Head of caudate nucleus (tissue), 42 donors: ENCODE measurements at places on chromosomes 3 and 15.

DNA sequence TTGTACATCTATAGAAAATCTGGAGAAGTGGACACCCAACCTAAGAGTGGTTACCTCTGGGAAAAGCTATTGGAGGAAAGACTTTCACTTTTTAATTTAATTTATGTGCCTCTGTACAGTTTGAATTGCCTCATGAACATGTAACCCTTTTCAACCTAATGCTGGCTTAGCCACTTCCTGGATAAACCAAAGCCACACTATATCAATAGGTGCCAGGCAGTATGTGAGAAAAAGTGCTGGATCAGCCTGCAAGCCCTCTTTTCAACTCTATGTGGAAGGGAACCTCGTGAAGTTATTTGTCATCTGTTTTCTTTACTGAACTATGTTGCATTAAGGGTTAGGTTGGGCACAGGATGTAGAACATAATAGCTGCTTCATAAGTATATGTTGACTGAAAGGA, 9.3 kb upstream of the TOPAZ1 start:
- DNase-seq = no peak

- no peak for DNase-seq
Measured at GRCh38 chr15:100688549-100689120, 86.2 kb downstream of the ASB7 start.

- DNase-seq = no peak
Measured at GRCh38 chr15:37789397-37789786, 145.0 kb upstream of the TMCO5A start.

DNA sequence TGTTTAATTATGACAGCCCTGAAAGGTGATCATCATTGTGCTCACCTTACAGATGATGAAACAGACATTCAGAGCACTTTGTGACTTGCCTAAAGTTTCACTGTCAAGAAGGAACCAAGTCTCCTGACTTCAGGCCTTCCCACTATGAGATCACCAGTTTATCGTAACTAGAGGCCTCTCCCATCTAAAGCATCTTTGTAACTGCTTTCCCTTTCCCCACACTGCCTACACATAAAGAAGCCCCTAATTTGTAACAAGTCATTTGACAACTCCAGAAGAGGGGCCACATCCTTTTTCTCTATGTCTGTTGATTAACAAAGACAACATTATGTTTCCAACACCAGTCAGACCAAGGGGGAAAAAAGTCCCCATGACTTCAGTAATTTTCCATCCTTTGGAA, 1.1 kb downstream of the KLHL6 start:
- DNase-seq = no peak

GRCh38 chr3:159907828-159908227, 80.8 kb upstream of the IL12A start:
- DNase-seq = no peak

GRCh38 chr15:67125589-67126502, 60.4 kb downstream of the SMAD3 start:
- DNase-seq = no peak

GRCh38 chr15:85689729-85690128, 105.0 kb downstream of the KLHL25 start:
- peak; percentile 63 for DNase-seq

- DNase-seq = no peak
Measured at GRCh38 chr15:77022646-77023575, 28.0 kb downstream of the PSTPIP1 start.

DNA sequence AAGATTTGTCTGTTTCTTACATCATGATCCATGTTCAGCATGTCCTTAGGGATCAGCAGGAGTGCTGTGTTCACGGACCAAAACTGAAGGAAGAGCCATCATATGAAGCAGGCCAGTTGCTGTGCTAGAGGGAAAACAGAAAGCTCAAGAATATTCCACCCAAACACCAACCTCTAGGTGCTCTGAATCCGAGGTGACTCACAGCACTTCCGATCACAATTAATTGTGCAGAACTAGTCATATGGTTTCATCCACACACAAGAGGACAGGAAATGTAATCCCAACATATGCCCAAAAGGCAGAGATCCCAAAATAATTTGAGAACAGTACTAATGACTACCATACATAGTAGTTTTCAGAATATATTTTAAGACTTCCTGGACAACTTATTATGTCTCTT, 257.9 kb upstream of the KCNH8 start:
- DNase-seq = no peak

DNA sequence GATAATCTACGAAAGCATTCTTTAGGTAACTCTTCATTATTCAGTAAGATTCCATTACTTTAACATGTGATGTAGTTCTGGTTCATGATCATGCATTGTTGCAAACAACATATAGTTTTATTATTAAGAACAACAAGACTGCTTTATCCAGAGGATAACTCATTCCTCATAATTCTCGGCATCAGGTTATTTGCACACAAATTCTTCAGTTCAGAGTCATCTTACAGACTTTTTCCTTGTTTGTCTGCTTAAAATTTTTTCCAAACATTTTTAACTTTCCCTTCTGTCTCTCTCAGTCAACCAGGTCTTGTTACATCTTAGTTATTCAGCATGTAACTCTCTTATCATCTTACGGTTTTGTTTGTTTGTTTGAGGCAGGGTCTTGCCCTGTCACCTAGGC, 60.1 kb downstream of the VGLL3 start:
- DNase-seq = no peak

- no peak for DNase-seq
Measured at GRCh38 chr3:111762537-111762936, 96.5 kb upstream of the PHLDB2 start.

- no peak for DNase-seq
Measured at GRCh38 chr3:100526613-100527346, 34.4 kb downstream of the TMEM45A start.

- no peak for DNase-seq
Measured at GRCh38 chr15:65115542-65115941, 542 bp upstream of the UBAP1L start.

DNA sequence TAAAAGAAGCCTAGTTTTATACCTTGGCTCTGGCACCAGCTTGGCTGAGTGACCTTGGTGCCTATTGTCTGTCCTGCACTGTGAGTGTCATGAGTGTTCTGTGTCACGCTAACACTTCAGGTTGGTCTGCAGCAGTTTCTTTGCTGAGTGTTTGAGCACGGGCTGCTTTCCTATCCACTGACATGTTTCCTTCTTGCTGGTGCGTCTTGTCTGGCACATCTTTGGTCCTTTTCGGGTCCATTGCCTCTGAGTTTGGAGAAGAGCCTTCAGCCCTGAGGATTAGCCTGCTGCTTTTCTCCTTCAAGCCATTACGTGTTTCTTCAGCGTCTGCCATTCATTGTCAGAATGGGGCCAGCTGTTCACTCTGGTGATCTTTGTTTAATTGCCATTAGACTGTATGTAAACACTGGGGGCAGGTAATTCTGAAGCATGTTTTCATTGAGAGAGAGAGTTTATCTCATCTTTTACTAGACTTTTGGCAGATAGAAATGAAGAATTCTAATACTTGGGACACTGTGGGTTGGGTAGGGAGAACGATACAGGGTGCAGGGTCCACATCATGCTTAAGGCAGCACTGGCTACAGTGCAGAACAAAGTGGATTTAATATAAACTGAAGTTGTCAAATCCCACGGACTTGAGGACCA, 55.5 kb downstream of the LRRC28 start:
- no peak for DNase-seq

DNA sequence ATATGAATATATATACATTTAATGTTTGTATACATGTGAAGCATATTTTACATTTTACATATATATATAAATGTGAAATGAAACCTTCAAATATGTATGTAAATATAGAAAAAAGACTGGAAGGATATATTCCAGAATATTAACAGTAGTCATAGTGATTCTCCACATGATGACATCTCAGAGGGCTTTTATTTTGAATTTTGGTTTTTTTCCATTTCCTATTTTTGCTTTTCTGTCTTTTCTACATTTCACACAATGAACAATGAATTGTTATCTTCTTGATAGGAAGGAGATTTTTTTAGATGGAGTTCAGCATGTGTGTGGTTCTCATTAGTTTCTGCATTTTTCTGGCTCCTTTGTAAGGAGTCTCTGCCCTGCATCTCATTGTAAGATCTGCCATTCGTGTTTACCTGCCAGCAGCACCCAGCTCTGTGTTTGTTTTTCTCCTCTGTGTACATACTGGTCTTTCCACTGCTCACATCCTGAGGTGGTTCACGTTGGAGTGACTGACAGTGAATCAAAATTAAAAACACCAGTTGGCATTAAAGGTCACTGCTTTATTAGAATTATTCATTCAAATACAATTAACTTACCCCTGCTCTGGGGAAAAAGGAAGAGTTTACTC, 425.3 kb upstream of the MDFIC2 start:
- no peak for DNase-seq

DNA sequence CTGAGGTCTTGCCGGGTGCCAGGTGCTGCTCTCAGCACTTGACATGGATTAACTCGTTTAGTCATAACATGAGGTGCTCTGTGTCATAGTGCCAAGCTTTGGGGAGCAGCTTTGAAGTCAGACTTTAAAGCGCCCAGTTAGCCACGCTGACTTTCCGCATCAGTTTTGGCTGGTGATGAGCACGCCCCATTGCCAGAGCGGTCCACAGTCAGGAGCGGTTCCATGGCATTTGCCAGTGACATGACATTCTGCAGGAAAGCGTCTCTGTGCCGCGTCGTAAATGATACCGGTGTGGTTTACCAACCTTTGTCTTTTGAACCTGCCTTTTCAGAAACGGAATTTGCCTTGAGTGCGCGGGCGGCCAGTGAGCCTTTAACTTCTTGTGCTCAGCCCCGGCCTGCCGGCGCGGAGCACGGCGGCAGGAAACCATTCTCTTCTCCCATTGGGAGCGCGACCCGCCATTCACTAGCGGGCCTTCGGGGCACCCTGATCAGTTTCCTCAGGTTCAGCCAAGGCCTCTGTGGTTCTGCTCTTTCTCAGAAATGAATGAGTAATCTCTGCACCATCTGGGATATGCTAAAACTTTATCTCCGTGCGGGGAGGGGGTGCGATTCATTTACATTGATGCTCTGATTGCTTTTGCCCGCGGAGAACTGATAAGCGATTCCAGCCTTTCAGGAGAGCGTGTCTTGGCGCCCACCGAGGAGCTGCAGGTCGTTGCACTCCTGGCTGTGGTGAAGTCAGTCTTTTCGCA, 1.7 kb upstream of the SLC2A2 start:
- peak; percentile 57 for DNase-seq

DNA sequence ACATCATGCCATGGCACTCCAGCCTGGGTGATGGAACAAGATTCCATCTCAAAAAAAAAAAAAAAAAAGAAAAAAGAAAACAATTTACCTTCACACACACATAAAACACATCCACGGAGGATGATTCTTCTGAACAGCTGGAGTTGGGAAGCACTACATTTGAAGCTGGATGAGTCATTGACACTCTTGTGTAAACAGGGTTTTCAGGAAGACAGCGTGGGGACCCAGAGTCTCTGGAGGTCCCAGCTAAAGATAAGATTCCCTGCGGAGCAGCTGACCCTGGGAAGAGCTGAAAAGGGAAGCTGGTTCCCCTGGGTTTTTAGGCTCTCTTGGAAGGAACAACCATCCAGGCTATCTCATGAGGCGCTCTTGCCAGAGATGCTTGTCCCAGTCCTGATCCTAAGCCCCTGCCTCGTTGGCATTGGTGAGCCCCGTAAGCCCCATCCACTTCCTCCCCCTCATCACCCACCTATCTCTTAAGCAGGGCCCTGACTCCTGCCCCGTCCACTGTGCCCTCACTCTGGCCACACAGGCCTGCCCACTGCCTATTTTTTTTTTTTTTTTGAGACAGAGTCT, 32.0 kb upstream of the FURIN start:
- no peak for DNase-seq

DNA sequence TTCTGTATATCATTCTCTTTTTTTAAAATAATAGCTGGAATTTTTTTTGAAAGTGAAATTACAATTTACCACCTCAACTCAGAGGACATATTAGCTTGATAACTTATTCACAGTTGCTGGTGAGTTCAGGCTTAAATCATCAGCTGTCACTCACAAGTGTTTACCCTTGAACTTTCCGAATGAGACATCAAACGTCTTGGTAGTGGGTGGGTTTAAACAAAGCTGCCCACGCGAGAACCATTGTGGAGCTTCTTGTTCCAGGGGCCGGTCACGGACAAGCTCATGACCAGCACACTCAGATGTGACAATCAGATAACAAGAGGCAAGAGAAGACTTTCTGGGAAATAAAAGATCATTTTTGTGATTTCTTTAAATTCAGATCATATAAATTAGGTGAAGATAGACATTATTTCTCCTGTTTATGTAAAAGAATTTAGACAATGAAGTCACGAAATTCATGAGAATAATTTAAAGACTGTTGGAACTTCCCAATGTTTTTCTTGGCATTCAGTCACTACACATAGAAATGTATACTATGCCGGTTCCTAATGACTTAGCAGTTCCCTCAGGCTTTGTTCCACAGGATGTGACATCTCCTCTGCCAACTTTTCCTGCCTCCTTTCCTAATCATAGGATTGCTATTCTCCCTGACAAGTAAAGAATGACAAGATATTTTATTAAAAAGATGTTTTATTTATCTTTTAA, 29.3 kb downstream of the BTD start:
- no peak for DNase-seq

DNA sequence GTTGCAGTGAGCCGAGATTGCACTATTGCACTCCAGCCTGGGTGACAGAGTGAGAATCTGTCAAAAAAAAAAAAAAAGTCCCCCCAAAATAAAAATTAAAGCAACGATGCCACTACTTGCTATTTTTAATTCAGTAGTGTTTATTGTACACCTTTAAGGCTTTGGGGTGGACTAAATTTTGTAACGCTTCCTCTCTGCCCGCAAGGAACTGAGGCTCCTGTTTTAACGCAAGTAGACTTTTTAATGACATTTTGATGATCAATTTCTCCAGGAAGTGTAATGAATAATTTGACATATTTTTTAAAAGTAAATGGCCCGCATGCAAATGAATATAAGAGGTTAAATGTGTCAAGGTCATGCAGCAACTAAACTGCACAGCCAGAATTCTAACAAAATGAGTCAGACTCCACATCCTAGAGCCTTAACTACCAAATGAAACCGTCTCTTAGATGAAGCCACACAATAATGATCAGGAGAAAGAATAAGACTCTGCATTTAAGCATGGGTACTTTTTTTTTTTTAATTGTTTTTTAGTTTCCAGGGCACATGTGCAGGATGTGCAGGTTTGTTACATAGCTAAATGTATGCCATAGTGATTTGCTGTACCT, 96.8 kb upstream of the LMOD3 start:
- no peak for DNase-seq

DNA sequence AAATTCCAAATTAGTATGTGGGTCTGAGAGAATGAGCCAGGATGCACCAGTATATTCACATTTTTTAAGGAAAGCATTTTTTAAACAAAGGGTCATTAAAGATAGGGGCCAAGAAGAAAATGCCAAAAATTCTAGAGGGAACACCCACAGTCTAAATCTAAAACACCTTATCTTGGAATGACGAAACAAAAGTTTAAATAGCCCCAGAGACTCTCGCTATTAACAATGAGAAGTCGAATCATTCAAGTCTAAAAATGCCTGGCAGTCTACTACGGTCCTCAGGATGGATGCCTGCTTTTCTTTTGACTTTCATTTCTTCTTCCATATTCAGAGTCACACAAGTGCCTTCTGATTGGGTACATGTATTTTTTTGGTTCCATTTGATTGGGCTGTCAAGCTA, 66.3 kb downstream of the SSUH2 start:
- DNase-seq = no peak

GRCh38 chr15:38300395-38300794, 47.8 kb downstream of the SPRED1 start:
- no peak for DNase-seq
